ENCODE measurements at places on chromosomes 7 and 10. TPM values are rescaled to one million over a fixed set of nuclear protein-coding genes. Genes with fewer than 3 reads are reported as not detected.
A peak's percentile ranks its signal among the peaks of the same experiment; 100 is the strongest.

GRCh38 chr7:21915140-21915539 lies 30.6 kb downstream of the CDCA7L start:
- DNase-seq = no peak

DNA sequence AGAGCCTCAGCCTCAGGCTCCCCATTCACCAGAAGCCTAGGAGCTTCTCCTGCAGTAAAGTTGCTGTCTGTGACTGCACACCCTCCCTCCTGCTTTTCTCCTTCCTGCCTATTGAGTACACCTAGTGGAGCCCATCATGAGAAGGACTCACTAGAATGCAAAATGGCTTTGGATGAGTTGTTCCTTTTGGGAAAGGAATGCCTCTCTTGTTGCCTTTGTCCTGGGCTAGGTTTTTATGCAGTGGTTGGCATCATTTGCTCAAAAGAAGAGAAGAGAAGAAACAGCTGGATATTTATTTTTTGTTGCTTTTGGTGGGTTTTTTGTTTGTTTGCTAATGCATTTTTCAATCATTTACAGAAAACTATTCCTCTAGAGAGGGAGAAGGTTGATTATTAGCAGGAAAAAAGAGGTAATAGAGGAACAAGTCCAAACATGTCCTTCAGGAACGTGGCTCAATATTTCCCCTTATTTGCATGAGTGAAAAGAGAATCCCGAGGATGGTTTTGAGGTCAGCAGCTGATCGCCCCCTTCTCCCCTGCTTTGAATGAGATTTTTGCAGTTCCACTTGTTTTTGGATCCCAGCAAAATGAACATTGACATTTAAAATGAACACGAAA lies 369.9 kb upstream of the NRP1 start:
- DNase-seq = no peak

GRCh38 chr7:725223-726005 lies 1.1 kb upstream of the DNAAF5 start:
- DNase-seq = peak; percentile 62

GRCh38 chr10:44575601-44576380 lies 190.9 kb upstream of the CXCL12 start:
- DNase-seq = no peak

GJC3 gene
- 0.11 TPM for total RNA-seq
